ENCODE measurements at places on chromosomes 16 and 17.
A peak's percentile ranks its signal among the peaks of the same experiment; 100 is the strongest.

- no peak for DNase-seq
These were observed 849 bp upstream of the SOX15 start for GRCh38 chr17:7590743-7591142.

- no peak for DNase-seq
These were observed 449.9 kb downstream of the WWOX start for GRCh38 chr16:78549366-78549765.

DNA sequence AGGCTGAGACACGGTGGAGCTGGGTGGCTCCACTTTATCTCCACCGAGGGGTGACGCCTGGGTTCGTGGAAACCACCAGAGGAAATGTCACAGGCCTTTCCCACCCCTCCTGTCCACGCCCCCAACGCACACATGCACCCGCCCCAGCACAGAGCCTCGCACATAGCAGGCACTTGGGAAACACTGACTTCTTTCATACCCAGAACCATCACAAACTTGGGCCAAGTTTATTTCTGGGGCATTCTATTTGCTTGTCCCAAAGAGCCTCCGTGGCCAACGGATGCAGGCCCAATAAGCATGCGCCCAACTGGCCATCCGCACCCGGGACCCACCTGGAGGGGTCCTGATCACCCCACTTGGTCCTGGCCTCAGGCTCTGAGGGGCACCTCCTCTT lies 3.3 kb downstream of the BCAR1 start:
- no peak for DNase-seq

DNA sequence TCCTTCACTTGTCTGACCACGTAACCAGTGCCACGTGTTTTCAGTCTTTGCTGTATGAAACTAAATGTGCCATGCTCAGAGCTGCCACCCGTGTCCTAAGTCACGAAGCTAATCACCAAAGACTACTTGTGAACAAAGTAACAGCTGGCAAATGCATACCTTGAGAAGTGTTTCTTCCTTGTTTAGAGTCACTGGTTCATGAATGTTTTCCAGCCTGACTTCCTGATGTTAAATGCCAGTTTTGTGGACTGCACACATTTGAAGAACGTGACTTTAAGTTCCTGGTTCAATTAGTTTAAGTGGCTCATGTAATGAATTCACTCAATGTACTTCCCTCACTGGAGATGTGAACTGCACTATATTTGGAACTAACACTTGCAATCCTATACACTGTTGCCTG lies 19.9 kb upstream of the KPNB1 start:
- DNase-seq = no peak

- DNase-seq = no peak
These were observed 3.3 kb downstream of the CISD3 start for GRCh38 chr17:38733282-38733981.

- peak; percentile 29 for DNase-seq
These were observed 21.6 kb downstream of the POLR3E start for GRCh38 chr16:22318690-22319358.

GRCh38 chr17:13642188-13642587 lies 40.5 kb upstream of the HS3ST3A1 start:
- DNase-seq = no peak

GRCh38 chr17:83186226-83186625 lies 106.8 kb downstream of the METRNL start:
- no peak for DNase-seq

GRCh38 chr17:80924807-80925610 lies 66.6 kb upstream of the CHMP6 start:
- DNase-seq = no peak

GRCh38 chr16:89122322-89122851 lies 28.7 kb downstream of the ACSF3 start:
- peak; percentile 76 for DNase-seq

- no peak for DNase-seq
These were observed 16.5 kb downstream of the CNTNAP1 start for GRCh38 chr17:42698736-42699414.

- no peak for DNase-seq
These were observed 67.8 kb upstream of the SOX9 start for GRCh38 chr17:72053036-72053435.

- DNase-seq = no peak
These were observed 130.0 kb downstream of the CYB561 start for GRCh38 chr17:63316100-63316499.

DNA sequence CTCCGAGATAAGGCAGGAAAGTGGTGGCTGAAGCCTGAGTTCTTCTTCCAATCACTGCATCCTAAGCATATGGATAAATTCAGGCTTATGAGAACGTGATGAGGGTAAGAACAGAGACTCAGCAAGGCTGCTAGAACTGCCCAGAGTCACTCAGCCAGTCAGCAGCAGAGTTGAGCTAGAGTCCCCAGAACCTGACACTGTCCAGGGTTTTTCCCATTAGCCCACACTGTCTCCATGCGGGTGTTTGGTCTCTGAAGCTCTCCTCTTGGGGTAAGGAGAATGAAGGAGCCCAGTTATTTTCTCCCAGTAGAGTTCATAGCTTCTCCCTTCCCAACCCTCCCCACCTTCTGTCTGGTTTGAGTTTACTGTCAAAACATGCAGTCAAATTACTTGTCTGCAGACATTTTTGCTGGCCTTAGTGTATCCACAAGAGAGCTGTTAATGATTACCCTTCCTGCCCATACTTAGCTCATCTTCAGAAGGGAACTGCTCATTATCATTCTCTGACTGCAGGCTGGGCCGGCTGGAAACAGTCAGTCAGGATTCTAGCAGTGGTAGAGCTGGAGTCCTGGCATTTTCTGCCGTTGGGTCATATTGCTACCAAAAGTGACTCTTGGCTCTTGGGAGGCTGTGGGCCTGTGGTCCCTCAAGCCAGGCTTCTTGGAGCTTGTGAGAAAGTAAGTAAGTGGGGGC lies 460.0 kb downstream of the HS3ST3B1 start:
- DNase-seq = no peak

GRCh38 chr17:13490427-13490826 lies 111.3 kb downstream of the HS3ST3A1 start:
- DNase-seq = no peak

GRCh38 chr16:30491744-30492308 lies 19.3 kb downstream of the ITGAL start:
- no peak for DNase-seq

DNA sequence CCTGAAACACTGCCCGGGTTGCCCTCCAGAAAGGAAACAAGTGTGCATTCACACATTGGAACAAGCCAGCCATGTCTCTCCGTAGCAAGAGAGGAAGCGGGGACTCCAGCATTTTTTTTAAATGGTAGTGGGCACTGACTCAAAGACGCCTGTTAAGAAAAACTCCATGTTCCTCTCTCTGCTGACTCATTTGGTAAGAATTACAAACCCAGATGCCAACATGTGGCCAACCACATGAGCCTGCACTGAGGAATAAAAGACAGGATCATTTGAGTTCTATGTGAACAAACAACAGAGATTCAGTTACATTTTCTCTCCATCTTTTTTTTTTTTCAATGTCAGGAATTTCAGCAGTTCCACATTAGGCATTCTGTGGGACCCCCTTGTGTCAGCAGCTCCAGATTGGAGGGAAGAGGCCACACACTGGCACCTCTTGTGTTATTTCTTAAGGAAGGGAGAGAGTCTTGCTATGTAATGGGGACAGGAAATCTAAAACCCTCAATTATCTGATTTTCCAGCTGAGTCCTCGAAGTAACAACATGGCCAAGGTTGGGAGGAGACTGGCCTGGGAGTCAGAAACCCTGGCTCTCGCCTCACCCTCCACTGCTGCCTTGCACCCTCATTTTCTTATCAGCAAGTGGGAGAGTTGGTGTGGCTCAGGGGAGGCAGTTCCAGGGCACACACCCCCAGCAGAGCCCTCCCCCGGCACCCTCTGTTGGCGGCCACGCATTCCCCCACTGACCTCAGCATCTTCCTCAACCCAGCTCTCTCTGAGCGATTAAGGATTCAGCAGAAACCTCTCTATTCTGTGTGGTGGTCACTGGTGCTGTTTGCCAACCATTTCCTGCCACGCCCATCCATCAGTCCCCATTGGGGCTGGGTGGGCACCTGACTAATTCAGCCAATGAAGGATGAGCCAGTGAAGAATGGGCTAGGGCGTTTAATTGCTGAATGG lies 173.0 kb downstream of the FOXL1 start:
- no peak for DNase-seq

DNA sequence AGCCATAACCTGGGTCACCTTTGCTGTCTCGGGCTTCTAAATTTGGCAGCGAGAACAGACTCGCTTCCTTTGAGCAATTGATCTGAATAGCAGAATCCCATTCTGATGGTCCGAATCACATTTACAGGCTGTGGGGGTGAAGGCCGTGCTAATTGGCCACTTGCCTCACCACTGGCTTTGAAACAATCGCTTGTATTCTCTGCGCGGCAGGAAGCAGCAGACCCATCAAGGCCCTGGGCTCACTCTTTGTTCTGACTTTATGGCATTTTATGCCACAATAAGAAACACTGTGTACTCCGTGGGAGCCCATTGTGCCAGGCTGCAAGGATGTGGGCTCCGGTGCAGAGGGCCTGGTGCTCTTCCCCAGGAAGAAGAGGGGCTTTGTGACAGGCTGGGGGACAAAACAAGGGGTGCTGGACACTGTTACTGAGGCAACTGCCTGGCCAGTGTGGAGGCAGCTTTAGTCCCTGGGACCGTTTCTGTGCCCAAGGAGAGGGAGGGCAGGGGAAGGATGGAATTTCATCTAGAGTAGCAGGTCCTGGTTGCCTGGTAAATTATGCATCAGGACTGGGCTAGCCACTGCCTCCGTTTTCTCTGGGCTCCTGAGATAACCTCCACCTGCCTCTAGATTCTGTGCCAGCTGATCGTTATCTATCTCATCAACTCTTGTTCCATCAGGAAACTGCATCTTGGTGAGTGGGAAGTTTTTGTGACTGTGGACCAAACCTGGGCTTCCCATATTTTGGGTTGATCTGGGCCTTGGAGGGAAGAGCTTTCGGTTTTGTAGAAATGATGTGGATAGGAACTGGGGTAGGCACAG lies 78.5 kb downstream of the MRC2 start:
- DNase-seq = no peak

DNA sequence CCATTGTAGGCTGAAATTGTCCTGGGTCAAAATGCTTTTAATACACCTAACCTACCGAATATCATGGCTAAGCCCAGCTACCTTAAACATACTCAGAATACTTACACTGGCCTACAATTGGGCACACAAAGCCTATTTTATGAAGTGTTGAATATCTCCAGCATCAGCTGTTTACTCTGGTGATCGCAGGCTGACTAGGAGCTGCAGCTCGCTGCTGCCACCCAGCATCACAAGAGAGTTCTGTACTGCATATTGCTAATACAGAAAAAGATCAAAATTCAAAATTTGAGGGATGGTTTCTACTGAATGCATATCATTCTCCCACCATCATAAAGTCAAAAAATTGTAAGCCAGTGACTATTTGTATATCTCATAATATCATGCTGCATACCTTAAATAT lies 55.3 kb downstream of the ULK2 start:
- DNase-seq = no peak

DNA sequence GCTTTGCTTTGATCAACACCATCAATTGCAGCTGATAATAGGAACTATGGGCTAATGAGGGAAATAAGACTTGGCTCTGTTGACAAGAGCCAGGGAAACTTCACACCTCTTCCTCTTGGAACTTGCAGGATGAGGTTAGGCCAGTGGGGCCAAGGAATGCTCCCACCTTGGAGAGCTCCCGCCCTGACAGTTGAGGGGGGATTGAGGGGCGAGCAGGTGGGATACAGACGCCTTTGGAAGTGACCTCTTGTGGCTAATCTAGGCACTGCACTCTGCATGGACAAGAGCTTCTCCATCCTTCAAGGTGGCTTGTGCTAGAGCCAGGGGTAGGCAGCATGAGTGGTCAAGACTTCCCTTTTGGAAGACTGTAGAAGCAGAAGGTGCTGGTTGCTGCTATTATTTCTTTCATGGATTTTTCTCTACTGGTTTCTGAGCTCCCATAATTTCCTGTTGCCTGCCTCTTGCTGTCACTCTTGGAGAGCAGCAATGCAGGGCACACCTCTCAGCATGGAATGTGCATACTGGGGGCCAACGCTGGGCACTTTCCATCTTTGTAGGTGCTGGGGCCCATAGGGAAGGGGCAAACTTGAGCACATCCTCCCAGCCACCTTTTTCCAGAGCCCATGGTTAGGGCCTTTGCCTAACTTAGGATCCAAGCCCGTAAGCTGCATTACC lies 2.3 kb upstream of the PHF12 start:
- DNase-seq = peak; percentile 54

DNA sequence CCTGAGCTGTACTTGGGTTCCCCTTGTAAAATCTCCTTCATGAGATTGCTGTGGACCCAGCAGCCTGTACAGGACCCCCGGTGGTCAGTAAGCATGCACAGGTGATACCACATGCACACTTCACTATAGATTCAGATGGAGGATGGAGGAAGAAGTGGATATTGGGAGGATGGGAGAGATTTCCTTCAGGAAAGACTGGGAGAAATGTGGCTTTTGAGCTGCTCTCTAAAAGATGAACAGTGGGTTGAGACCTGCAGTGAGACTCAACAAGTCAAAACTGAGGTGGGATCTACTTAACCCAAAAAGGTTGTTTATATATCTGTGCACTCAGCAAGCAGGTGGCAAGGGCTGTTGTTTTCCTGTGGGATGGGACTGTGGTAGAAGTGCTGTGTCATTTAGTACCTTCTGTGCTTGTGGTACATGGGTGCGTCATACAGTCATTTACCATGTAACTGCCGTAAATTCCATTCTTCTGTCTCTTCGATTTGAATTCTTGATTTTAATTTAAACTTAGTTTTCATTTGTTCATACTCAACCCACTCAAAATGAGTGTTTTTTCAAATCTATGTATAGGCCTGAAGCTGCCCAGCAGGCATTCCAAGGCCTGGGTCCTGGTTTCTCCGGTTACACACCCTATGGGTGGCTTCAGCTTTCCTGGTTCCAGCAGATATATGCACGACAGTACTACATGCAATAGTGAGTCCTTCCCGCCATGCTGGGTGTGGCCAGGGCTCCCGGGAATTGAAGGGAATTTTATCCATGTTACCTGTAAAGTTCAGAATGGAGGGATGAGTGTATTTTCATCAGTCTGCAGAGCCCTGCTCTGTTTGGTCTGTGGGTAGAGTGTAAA lies 6.9 kb downstream of the HERPUD1 start:
- DNase-seq = no peak

All from GM19239 (cell line).